AG08396 (cell line): ENCODE measurements at places on chromosomes 7 and 10.
A peak's percentile ranks its signal among the peaks of the same experiment; 100 is the strongest.

DNA sequence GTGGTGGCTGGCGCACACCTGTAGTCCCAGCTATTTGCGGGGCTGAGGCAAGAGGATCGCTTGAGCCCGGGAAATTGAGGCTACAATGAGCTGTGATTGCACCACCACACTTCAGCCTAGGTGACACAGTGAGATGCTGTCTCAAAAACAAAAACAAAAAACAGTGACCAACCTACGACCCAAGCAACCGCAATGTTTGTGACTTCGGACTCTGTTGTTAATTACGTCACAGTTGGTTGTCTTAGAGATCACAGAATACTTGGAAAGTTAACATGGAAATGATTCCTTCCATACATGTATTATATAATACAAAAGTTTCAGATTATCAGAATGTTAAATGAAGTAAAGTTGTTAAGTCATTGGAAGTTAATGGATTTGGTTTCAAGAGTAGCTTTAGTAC, 106.2 kb downstream of the REEP3 start:
- DNase-seq: no peak

DNA sequence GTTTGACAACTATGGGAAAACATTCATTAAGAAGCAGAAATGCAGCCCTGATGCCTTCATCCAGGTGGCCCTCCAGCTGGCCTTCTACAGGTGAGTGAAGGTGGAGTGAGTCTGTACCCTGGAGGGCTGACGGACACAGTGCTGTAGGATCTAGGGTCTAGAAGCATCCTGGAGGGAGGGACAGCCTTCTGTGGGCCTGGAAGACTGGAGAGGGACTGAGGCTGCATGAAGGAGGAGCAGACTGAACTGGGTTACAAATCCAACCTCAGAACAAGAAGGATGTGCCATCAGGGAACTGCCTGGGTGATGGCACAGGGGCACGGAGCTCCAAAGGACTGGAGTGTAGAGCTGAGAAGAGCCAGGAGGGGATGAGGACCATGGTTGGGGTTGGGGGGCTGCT, 27.5 kb upstream of the C10orf53 start:
- DNase-seq: no peak

DNA sequence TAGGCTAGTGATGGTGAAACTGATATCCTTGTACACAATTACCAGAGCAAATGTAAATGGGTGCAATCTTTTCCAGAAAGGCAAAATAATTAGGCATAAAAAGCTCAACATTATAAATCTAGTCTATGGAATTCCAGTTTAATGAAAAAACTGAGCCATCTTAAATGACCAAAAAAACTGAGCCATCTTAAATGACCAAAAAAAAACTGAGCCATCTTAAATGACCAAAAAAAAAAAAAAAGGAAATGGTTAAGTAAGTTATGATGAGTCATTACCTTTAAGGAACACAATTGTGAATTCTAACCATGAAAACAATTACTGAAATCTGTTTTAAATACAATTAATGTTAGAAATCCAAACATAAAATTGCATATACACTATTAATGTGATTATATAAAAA, 25.3 kb downstream of the USP6NL start:
- no peak for DNase-seq

- DNase-seq: no peak
These were observed 80.6 kb downstream of the RGS10 start for GRCh38 chr10:119461923-119462322.

GRCh38 chr10:6033954-6034353, 28.2 kb downstream of the IL2RA start:
- peak; percentile 23 for DNase-seq
